ENCODE measurements at places on chromosomes 16 and 17.

GRCh38 chr17:21532763-21533385 lies 156.7 kb downstream of the KCNJ12 start:
- DNase-seq: no peak

- DNase-seq: no peak
Observed at GRCh38 chr17:79183293-79184158, 108.9 kb downstream of the ENGASE start.

- DNase-seq: no peak
Observed at GRCh38 chr16:69633375-69633774, 67.6 kb downstream of the NFAT5 start.

DNA sequence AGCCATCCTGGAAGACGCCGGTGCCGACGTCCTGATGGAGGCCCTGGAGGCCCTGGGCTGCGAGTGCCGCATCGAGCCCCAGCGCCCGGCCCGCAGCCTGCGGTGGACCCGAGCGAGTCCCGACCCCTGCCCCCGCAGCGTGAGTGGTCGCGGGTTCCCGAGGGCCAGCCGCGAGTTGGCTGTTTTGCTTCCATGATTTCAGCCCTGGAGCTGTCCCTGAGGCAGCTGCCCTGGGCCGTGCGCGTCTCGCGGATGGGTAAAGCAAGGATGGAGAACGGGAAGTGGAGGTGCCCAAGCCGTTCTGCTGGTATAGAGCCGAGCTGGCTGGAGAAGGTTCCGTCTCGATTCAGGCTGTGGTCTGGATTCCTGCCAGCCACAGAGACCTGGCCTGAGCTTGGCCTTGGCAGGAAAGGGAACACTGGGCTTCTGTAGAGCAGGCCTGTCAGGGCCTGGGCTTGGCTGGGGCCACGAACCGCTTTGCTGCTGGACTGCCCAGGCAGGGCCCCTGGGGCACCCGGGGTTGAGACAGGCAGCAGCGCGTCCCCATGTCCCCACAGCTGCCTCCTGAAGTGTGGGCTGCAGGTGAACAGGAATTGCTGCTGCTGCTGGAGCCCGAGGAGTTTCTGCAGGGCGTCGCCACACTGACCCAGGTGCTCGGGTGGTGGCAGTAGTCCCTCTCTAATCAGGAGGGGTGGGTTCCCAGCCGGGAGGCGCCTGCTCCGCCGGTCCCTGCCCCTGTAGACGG lies 941 bp upstream of the MRPS34 start:
- no peak for DNase-seq

DNA sequence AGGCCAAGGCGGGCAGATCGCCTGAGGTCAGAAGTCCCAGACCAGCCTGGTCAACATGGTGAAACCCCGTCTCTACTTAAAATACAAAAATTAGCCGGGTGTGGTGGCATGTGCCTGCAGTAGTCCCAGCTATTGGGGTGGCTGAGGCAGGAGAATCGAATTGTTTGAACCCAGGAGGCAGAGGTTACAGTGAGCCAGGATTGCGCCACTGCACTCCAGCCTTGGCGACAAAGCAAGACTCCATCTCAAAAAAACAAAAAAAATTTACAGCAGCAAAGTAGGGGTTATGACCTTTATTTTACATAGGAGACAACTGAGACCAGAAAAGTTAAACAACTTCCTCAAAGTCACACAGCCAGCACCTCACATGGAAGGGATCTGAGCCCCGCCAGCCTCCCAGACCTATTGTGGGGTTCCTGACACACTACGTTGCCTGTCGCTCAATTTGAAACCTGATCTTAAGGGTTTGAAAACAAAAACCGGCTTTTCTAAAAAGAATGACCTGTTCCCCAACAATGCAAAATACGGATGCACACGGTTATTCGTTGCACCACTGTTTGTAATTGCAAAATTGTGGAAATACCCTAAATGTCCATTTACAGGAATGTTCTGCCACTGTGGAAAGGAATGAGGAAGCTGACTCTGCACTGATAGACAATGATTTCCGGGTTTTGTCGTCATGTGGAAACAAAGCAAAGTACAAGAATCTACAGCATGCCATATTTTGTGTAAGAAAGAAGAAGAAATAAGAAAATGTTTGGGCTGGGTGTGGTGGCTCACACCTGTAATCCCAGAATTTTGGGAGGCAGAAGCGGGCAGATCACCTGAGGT lies 77.2 kb downstream of the CNGB1 start:
- peak; percentile 86 for DNase-seq
